ENCODE measurements at places on chromosomes 2 and 18. TPM values are rescaled to one million over a fixed set of nuclear protein-coding genes. Genes with fewer than 3 reads are reported as not detected.

GRCh38 chr18:5973099-5973498 is 77.8 kb upstream of the TMEM200C start:
- DNase-seq: no peak

DNA sequence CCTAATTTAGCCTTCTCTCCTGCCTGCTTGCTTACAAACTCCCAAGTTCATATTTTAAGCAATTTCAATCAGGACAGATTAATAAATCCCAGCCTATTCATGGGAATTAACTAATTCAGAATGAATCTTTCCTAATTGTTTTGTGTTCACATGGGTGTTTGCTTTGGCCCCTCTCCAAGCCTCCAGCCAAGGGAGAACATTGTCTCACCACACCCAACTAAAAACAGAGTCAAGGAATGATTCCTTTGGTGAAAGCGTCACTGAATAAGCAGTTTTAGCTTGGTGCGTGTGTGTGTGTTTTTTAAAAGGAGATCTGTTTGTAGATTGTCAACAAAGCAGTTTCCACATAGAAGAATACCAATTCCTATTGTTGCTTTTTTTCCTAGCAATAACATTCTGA is 43.0 kb upstream of the DSG1 start:
- no peak for DNase-seq

DNA sequence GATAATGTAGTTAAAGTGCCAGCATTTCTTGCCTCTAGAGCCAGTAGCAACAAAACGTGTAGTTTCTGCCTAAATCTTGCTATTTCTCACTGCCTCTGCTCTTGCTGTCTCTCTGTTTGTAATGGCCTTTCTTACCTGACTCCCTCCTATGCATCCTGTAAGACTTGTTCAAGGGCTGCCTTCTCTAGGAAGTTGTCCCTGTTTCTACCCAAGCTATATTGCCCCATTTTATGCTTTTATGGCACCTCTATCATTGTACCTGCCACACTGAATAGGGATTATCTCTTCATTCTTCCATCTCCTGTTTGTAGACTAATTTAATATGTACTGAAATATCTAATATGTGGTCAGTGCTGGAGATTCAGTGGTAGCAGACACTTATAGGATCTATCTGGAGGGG is 49.2 kb downstream of the PLCL1 start:
- no peak for DNase-seq

- no peak for DNase-seq
Measured at GRCh38 chr18:74266161-74266560, 25.6 kb downstream of the CYB5A start.

UGT1A6 gene
- polyA plus RNA-seq: 6.2 TPM

AKAIN1 gene
- not detected for polyA plus RNA-seq
